Kidney tubule cell (primary cell): ENCODE measurements at places on chromosomes 5 and 9.

DNA sequence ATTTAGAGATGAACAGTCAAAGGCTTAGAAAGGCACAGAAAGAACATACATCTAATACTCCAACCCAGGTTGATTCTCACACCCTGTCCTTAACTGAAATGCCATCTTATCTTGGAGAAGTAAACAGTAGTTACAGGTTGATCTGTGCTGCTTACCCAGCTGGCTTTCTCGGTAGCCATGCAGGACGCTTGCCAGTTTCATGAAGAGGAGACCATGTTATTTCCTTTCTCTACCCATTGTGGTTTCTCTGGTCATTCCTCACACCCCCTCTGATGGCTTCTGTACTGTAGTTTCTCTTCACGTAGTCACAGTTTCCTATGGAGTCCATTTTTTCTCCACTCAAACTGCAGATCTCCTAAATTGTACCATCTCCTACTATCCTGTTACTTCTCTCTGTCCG, 206.0 kb downstream of the SGCD start:
- DNase-seq = no peak

DNA sequence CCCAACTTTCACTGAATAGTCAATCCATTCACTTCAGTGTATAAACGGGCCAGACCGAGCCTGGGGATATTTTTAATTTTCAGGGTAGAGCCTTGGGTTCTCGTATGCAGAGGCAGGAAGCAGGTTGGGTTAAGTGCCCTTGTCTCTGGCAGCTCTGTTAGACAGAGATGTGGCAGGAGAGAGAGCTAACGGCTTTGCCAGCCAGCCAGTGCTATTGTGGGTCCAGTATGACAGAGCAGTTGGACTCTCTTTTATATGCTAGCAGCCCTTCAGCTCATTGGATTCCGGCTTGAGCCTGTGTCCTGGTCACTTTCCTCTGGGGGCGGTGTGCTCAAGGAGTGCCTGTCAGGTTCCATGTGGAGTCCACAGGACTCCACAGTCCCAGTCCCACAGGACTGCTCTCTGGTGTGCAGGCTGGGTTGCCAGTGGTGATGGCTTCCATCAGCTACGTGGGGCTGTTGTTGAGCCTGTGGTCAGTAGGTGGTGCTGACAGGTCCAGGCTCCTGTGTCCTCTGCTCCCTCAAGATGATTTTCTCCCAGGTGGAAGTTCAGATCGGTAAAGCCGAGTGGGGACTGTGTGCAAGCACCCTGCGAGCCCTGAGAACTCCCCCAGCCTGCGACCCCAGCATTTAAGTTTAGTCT, 14.3 kb downstream of the CLTA start:
- peak; percentile 43 for DNase-seq

DNA sequence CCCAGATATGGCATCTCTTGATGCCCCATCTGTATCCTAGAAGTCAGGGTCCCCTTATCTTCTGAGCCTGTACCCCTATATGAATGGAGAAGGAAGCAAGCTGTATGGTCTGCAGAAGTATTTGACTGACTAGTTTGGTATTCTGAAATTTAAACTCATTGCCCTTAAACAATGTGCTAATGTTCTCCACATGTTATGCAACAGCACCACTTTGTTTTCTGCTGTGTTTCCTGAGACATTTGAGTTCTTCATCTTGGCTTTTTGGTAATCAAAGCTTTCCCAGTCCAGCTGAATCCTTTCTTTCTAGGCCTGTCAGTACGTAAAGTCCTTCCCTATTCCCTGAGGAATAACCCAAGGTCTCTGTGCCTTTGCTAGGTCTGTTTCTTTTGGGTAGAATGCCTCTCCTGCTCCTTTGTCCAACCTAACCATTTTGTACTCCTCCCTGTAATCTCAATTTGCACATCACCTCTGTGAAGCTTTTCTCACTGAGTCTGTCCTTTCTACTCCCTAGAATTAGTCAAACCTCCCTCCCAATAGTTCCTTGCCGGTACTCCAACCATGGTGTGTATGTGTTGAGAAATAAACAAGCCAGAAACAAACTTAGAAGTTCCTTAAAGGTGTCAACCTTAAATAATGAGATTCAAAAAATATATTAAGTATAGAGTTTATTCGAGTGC, 72.1 kb upstream of the HSPB3 start:
- DNase-seq = no peak

DNA sequence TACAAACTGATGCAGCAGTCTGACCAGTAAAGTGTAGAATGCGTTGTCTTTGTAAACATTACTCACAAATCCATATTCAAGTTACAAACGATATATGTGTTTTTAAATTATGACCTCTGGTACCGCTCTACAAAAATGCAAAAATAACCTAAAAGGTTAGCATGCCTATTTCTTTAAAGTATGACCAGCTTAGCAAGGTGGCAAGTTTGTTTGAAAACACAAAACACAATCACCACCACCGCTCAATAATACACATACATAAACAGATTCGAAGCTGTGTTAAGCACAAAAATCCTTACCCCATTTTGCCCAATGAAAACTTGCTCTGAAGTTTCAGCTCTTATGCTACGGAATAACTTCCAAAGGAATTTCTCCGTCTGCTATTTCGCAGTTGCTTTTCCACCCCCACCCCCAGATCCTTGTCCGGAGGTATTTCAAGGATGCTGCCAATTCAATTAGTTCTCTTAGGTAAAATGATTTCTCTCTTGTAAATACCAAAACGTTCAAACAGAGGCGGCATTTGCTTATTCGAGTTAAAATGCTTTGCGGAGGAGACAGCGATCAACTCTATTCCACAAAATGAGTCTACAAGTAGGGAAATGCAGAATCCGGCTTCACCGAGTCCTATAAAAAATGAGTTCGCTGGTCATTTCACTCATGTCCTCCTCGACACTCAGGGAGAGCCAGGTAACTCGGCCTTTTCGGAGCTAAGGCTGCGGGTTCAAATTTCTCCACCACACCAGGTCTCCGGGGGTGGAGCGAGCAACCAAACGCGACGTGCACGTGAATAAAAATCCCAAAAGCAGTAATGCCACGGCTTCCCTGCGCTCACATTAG, 1.2 kb downstream of the HOMER1 start:
- peak; percentile 43 for DNase-seq

GRCh38 chr5:76602094-76602726, 21.0 kb downstream of the F2RL2 start:
- no peak for DNase-seq

GRCh38 chr5:61569353-61569752, 237.3 kb downstream of the ZSWIM6 start:
- no peak for DNase-seq

DNA sequence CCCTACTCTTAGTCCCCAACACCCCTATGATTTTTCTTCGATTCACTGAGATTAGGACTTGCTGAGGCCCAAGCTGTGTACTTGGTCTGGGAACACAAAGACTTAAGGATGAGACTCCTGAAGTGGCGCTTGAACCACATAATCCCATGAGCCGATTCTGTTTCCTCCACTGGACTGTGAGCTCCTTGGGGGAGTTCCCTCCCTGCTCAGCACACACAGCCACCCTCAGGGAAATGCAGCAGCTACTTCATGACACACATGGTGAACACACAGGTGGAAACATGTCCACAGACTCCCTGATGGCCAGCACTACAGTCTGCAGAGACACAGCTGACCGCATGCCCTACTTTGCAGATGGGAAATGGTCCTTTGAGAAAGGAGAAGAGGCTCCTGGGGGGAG, 101.1 kb downstream of the C5orf15 start:
- DNase-seq = no peak

- DNase-seq = no peak
Measured at GRCh38 chr9:20015427-20015931, 226.6 kb upstream of the SLC24A2 start.

- DNase-seq = no peak
Measured at GRCh38 chr9:128175726-128176125, 15.6 kb downstream of the CIZ1 start.

DNA sequence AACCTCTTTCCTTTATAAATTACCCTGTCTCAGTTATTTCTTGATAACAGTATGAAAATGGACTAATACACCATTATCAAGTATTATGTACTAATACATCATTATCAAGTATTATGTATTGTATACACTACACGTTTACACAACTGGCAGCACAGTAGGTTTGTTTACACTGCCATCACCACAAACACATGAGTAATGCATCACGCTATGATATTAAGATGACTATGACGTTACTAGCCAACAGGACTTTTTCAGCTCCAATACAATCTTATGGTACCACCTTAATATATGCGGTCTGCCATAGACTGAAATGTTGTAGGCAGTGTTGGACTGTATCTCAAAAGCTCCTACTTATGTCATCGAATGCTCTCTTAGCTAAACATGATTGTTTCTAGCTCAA, 28.2 kb downstream of the PRELID2 start:
- no peak for DNase-seq

DNA sequence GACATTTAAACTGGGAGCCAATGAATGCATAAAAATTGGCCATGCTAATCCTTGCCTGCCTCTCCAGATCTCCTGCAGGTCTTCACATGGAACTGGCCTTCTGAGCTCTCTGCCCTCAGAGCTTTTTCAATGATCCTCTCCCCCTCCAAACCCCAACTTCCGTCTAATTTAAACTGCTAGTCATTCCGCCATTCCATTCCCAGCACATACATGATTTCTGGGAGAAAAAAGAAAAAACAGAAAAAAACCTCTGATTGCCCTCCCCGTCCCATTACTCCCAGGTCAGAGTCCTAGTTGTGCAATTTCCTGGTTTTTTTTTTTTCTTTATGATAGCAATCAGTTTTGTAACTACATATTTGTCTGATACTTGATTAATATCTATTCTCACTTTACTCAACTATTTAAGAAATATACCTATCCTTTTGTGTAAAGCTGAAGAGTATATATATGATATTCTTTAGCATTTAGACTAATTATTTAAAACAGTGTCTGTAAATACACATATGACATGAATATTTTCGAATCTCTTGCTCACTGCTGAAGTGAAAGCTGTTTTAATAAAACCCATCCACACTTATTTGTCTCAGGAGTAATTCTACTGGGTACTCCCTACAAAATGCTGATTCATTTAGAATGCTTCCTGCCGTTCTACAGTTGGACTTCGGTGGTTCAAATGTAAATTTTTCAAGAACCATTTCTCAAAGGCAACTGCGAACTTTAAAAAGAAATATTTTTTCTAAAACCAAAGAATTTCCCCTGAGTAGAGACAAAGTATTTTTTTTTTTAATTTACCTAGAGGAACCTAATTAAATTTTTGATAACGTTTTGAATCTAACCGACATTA, 1.6 kb downstream of the HINT1 start:
- peak; percentile 55 for DNase-seq

GRCh38 chr5:126446498-126447224, 23.5 kb downstream of the GRAMD2B start:
- peak; percentile 95 for DNase-seq
